ENCODE measurements at places on chromosomes 6 and 20.

DNA sequence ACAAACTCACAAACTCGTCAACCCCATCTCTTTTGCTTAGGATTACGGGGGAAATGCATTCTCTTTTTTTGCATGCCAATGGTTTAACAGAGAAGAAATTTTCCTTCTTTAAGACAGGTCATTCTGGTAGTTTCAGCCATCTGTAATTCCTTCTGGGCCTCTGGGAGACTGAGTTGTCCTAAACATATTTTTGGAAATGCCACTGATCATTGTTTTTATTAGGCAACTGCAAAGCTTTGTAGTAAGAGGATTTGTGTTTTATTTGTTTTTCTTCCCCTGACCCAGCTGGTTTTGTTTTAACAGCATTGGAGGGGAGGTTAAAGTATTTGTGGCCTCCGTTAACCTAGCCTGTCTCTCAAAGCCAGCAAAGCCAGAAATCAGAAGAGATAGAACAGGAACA, 73.1 kb upstream of the ISM1 start:
- no peaks in the 10 kb centered on the region for H3K36me3 ChIP-seq
- H3K27me3 ChIP-seq = no peaks in the 10 kb centered on the region
- H3K4me3 ChIP-seq = no peak overlapping the region
- no peaks in the 10 kb centered on the region for H3K4me1 ChIP-seq
- no peak overlapping the region for H3K27ac ChIP-seq
- DNase-seq = no peak

DNA sequence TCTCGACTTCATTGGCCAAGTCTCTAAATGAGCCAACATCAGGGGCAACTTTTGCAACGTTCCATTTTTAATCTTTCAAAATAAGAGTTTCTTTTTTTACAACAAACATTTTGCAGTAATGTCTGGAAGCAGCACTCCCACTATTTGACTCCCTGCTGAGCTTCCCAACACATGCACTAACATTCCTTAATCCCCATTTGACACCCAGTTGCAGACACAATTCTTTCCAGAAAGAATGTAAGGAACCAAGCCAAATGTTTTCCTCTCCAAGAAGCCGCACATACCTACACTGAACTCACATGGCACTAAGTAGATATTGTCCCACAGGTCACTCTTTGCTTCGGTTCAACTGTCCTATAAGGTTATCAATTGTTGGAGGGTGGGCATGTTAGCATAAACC, 165.6 kb downstream of the GRM1 start:
- DNase-seq = no peak
- H3K36me3 ChIP-seq = no peaks in the 10 kb centered on the region
- H3K27me3 ChIP-seq = no peaks in the 10 kb centered on the region
- no peak overlapping the region for H3K4me3 ChIP-seq
- H3K4me1 ChIP-seq = no peaks in the 10 kb centered on the region
- no peak overlapping the region for H3K27ac ChIP-seq

DNA sequence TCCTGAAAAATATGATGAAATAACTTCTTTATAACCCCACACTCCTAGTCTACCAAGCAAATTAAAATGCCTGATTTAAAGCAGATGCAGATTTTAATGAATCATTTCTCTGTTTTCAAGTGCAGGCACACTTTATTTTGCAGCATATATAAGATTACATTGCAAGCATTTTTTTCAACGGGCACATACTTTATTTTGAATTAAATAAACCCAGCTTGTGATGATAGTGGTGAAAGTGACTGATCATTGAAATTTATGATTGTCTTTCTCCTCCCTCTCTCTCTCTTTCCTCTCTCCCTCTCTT, 12.2 kb upstream of the MOXD1 start:
- H3K27ac ChIP-seq = no peak overlapping the region
- no peak for DNase-seq
- H3K36me3 ChIP-seq = no peaks in the 10 kb centered on the region
- H3K4me3 ChIP-seq = no peak overlapping the region
- no peaks in the 10 kb centered on the region for H3K27me3 ChIP-seq

DNA sequence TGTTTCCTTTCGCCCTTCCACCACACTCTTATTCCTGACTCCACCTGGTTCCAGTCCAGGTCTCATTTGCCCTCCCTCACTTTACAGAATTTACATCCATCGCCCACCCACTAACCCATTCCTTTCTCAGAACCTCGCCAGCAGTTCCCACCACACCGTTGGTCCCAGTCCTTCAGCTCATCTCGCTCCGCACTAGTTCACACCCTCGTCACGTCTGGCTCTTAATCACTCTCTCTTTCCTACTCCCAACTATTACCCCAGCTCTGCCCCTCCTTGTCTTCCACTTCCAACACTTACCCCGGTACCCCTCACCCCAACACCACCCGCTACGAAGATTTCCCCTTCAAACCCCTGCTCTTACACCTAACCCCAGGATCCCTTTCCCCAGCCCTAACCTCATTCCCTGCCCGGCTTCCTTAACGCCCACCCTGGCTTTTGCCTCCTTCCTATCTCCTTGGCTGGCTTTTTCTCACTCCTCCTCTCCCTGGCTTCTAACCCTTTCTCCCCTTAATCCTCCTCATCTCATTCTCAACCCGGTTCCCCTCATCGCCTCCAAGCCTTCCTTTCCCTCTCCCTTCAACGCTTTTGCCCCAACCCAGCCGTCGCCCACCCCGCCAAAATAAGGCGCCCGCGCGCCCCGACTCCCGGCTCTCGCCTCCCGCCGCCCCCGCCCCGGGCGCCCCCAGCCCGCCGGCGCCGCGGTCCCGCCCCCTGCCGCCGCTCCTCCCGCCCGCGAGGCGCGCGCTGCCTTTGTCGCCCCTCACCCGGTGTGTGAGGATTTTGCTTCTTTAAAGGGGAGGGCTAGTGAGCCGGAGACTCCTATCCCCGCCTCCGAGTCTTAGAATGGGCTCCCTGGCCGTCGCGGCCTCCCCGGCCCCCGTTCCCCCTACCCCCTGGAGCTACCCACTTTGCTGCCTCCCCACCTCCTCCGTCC, 542 bp downstream of the USP49 start:
- peak overlapping the region; percentile 72 for H3K4me3 ChIP-seq
- peak overlapping the region; percentile 81 for H3K27ac ChIP-seq
- H3K27me3 ChIP-seq = no peaks in the 10 kb centered on the region
- peaks cover 18% of the 10 kb centered on the region for H3K4me1 ChIP-seq
- no peaks in the 10 kb centered on the region for H3K36me3 ChIP-seq

GRCh38 chr20:33560026-33560425, 70.1 kb downstream of the CBFA2T2 start:
- H3K27ac ChIP-seq = no peak overlapping the region
- no peaks in the 10 kb centered on the region for H3K36me3 ChIP-seq
- peaks cover 11% of the 10 kb centered on the region for H3K4me1 ChIP-seq
- no peak overlapping the region for H3K4me3 ChIP-seq
- no peak for DNase-seq
- no peaks in the 10 kb centered on the region for H3K27me3 ChIP-seq

- H3K27me3 ChIP-seq = no peaks in the 10 kb centered on the region
- H3K4me1 ChIP-seq = no peaks in the 10 kb centered on the region
- DNase-seq = no peak
Measured at GRCh38 chr6:2384528-2384927, 139.1 kb upstream of the GMDS start.

DNA sequence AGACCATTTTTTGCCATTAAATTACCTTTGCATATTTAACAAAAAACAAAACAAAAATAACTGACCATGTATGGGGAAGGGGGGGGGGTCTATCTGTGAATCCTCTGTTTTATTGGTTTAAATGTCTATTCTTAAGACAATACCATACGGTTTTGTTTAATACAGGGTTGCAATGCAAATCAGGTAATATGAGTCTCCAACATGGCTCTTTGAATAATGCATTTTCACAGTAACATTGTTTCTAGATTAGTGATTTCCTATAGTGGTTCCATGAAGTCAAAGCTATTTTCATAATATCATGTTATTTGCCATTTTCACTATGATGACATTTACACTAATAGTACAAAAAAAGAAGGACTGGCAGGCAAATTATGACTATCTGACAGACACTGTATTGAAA, 64.7 kb upstream of the LYRM2 start:
- H3K36me3 ChIP-seq = peaks cover 64% of the 10 kb centered on the region
- H3K4me3 ChIP-seq = no peak overlapping the region
- H3K4me1 ChIP-seq = no peaks in the 10 kb centered on the region
- H3K27ac ChIP-seq = no peak overlapping the region
- DNase-seq = no peak

DNA sequence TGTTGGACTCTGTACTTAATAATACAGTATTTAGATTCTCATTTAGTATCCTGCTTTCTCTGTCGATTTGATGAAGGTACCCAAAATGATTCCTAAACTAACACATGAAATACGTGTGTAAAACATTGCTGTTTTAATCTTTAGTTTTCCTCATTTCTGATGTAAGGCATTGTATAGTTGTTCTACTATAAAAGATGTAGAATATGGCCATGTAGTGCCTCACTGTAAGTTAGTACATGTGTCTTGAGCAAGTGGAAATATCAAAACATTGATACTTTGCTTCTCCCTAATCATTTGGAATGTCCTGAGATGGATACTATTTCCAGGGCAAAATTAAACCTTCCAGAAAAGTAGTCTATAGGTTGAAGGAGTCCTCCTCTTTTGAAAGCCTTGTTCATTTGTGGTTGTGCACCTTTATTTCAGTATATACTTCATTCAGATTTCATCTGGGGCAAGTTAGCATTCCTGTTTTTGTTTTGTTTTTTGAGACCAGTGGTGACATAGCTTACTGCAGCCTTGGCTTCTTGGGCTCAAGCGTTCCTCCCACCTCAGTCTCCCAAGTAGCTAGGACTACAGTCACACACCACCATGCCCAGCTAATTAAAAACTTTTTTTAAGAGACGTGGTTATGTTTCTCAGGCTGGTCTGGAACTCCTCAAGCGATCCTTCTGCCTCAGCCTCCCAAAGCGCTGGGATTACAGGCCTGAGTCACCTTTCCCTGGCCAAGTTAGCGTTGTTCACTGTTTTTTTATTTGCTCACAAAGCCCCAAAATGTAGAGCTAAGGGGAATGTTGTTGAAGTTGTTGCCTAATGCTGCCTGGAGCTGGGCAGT, 11.6 kb downstream of the SRSF3 start:
- peaks cover 87% of the 10 kb centered on the region for H3K36me3 ChIP-seq
- H3K4me1 ChIP-seq = no peaks in the 10 kb centered on the region
- DNase-seq = no peak
- no peak overlapping the region for H3K4me3 ChIP-seq
- peak overlapping the region; percentile 55 for H3K27ac ChIP-seq

DNA sequence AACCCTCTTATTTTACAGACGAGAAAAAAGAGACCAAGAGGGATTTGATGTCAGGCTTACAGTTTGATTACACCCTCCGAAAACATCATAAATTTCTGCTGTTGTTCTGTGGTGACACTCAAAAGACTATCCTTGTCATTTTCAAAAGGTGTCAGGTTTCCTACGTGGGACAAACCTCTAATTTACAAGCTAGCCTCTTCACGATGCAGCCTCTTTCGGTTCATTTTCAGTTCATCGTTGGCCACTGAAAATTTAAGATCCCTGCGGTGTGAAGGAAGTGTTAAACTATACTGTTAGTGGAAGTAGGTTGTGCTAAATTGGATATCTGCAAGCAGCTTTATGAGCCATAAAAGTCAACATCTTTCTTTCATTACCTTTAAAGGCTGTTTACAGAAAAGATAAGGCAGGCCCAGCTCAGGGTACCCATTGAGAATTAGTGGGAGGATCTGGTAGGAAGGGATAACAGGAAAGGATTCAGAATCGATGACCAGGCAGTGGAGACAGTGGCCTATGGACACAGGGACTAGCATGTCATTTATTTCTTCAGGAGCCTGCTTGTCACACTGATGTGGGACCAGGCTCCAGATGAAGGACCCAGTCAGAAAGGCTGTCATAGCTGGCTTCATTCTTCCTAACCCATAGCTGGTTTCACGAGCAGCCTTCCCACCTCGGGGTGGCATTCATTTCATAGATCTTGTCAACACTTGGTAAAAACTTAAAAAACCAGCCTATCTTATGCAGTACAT, 329.1 kb upstream of the SOX4 start:
- H3K36me3 ChIP-seq = no peaks in the 10 kb centered on the region
- H3K27ac ChIP-seq = peak overlapping the region; percentile 29
- no peaks in the 10 kb centered on the region for H3K27me3 ChIP-seq
- H3K4me3 ChIP-seq = no peak overlapping the region
- no peak for DNase-seq

DNA sequence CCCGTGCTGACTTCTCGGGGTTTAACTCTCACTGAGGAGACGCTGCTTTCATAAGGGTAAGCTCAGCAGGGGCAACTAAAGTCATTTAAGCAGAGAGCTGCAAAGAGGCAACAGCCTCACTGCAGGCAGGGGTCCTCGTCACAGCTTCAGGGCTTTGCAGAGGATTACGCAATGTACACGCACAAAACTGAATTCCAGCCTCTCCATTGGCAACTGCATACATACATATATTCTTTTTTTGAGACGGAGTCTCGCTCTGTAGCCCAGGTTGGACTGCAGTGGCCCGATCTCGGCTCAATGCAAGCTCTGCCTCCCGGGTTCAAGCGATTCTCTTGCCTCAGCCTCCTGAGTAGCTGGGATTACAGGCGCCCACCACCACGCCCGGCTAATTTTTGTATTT, 2.4 kb downstream of the GMEB2 start:
- H3K27me3 ChIP-seq = no peaks in the 10 kb centered on the region
- peaks cover 29% of the 10 kb centered on the region for H3K4me1 ChIP-seq
- no peak overlapping the region for H3K4me3 ChIP-seq
- no peak for DNase-seq
- H3K27ac ChIP-seq = no peak overlapping the region

DNA sequence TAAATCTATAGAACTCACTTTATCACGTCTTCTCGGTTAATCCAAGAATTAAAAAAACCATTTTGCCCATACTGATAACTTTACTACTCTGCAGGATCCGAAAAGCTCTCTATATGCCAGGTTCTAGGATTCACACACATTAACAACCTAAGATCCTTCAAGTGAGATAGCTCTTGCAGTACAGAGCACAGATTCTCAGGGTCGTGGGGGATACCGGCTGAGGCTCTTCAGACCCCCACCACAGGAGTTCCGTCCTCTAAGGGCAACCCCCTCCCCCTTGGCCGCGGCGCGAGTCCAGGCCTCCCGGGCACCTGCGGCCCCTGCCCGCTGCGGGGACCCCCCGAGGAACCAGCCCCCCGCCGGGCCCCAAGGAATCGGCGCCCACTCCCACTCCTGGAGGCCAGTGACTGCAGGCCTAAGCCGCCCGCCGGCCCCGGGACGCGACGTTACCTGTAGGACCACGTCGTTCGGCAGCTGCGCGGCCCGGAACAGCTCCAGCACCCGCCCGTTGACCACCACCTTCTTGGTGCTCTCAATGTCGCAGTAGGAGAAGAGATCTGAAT, 892 bp downstream of the REPS1 start:
- H3K27me3 ChIP-seq = no peaks in the 10 kb centered on the region
- H3K36me3 ChIP-seq = no peaks in the 10 kb centered on the region
- peak overlapping the region; percentile 87 for H3K27ac ChIP-seq
- DNase-seq = no peak

DNA sequence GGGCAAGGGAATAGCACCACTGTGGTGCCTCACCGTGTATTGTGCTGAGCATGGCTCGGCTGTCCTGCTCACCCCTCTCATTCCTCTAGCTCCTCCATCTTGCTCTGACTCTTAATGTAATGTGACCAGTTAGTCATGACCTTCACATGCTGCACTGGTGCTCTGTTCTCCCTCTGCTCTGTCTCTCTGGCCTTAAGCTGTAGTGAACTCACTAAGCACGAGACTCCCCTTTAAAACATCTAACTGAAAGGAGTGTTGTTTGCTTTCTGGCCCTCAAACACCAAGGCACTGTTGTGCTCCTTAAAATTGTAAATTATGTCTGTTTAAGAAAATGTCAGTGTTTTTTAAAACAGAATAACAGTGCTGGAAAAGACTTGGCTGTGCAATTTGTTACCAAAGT, 140.4 kb downstream of the HDGFL1 start:
- no peaks in the 10 kb centered on the region for H3K36me3 ChIP-seq
- H3K27ac ChIP-seq = no peak overlapping the region
- H3K4me3 ChIP-seq = no peak overlapping the region

Data from right atrium auricular region (tissue), 2 donors.